ENCODE measurements at places on chromosomes 7 and 10. TPM values are rescaled to one million over a fixed set of nuclear protein-coding genes. Genes with fewer than 3 reads are reported as not detected.

SPACDR gene
- 4.2 TPM for total RNA-seq

SPOCK2 gene
- 158 TPM for total RNA-seq

PLEKHA8 gene
- 11.1 TPM for total RNA-seq

TACC2 gene
- not detected for total RNA-seq

CYP17A1 gene
- not detected for total RNA-seq

LRRN3 gene
- total RNA-seq, result 6.7 TPM

CTAGE6 gene
- total RNA-seq, result 0.94 TPM

PGAM2 gene
- total RNA-seq, result not detected

IL2RA gene
- total RNA-seq, result 659 TPM

MAP3K8 gene
- total RNA-seq, result 19.9 TPM

ABI1 gene
- total RNA-seq, result 56.6 TPM

LIPF gene
- not detected for total RNA-seq

FXYD4 gene
- not detected for total RNA-seq

PDIA4 gene
- total RNA-seq, result 88.3 TPM

KLHL7 gene
- total RNA-seq, result 18.1 TPM

All from activated CD4-positive, alpha-beta T cell treated with anti-CD3 and anti-CD28 coated beads for 36 hours (primary cell).